Hepatic stellate cell (primary cell): ENCODE measurements at places on chromosomes 1 and 21.

GRCh38 chr1:88685259-88685620 lies 1.2 kb downstream of the PKN2 start:
- DNase-seq: no peak

DNA sequence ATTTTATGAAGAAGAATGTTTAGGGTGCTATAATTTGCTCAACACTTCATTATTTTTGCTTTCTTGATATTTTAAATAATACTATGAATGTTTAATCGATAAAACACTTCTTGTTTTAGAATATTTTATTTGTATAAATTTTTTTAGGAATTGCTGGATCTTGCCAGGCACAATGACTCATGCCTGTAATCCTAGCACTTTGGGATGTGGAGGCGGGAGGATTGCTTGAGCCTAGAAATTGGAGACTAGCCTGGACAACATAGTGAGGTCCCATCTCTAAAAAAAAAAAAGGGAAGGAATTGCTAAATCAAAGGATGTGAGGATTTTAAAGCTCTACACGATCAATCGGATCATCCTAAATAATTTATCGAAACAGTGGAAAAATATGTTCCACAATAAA lies 17.6 kb downstream of the RNF11 start:
- no peak for DNase-seq

- no peak for DNase-seq
Observed at GRCh38 chr1:228898582-228898992, 163.3 kb downstream of the RHOU start.

GRCh38 chr1:99456536-99456935 lies 189.4 kb upstream of the PALMD start:
- peak; percentile 19 for DNase-seq

DNA sequence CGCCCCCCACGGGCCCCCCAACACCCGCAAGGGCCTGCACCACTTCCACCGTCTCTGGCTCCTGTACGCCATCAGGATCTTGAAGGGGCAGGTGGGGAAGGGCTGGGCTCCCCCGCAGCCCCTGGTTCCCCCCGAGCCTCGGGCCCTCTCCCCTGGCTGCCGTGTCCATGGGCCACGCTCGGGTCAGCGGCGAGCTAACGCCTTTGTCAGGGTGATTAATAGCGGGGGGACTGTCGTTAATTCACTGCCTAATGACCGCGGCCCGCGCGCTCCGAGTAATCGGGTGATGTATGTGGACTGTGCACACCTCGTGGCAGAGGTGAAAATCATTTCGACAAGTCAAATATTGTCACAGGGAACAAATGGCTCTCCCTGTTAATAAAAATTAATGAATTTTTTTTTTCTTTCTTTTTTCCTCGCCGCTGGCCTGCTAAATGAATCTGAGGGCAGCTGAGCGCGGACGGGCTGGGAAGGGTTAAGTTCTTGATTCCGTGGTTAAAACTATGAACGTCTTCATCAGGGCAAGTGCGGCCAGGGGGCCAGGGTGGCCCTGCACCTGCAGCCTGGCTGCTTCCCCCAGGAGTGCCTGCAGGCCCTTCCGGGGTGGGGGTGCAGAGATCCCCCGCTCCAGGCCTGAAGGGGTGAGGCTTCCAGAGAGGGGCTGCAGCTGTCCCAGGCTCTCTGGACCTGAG lies 100.8 kb downstream of the PRDM16 start:
- no peak for DNase-seq

DNA sequence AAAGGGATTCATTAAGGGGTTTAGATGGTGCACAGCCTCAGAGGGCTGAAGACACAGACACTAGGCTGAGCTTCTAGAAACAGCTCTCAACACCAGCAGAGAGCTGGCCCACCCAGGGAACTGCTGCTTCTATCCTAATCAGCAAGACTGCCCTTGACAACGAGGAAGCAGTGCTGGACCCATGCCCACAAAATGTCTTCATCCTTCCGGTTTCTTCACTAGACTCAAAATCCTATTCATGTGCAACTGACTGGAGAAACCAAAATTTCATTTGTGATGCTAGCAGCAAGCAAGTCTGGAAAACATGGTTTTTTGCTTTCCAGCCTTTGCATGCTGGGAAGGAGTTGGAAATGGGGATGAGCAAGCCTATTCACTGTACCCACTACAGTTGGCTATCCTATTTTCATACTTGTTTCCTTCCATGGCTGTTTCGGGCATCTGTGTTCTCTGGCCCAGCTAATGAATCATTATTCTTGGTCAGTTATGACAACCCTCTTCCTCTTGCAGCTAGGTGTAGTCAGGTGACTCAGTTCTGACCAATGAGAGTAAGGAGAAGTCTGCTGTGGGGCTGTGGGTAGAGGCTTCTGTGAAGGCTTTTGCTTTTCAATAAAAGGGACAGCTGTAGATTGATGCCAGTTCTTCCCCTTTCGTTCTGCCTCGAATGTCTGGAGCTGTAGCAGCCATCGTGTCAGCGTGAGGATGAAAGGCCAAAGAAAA lies 14.6 kb upstream of the TMEM61 start:
- no peak for DNase-seq

GRCh38 chr1:25673456-25673855 lies 56.9 kb downstream of the MAN1C1 start:
- DNase-seq: no peak

DNA sequence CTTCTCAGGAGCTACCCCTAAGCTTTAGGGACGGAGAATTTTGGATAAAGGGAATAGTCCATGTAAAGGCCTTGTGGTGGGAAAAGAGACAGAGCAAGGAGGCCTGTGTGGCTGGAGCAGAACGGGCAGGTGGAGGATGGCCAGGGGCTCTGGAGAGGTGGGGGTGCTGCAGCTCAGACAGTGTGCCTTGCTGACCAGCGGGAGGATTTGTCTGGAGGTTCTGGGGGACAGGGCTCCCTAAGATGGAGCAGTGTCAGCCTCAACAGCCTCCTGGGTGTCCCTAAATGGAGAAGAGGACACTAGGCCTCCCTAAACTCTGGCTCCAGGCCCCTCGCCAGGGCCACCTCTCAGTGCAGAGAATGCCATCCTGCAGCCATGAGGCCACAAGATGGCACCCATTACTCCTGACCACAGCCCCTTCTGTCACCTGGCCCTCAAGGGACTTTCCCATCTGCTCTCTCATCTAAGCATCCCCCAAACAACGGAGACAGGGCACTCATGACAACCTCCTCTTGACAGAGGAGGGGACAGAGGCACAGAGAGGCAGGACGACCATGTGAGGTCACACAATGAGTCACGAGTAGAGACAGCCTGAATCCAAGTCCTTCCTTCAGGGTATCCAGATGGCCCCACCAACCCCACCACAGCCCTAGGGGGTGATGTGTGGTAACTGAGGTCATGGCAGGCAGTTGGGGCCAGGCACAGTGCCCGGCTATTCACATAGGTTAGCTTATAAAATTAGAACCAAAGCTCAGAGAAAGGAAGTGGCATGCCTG lies 94.7 kb downstream of the DMRTB1 start:
- DNase-seq: no peak

DNA sequence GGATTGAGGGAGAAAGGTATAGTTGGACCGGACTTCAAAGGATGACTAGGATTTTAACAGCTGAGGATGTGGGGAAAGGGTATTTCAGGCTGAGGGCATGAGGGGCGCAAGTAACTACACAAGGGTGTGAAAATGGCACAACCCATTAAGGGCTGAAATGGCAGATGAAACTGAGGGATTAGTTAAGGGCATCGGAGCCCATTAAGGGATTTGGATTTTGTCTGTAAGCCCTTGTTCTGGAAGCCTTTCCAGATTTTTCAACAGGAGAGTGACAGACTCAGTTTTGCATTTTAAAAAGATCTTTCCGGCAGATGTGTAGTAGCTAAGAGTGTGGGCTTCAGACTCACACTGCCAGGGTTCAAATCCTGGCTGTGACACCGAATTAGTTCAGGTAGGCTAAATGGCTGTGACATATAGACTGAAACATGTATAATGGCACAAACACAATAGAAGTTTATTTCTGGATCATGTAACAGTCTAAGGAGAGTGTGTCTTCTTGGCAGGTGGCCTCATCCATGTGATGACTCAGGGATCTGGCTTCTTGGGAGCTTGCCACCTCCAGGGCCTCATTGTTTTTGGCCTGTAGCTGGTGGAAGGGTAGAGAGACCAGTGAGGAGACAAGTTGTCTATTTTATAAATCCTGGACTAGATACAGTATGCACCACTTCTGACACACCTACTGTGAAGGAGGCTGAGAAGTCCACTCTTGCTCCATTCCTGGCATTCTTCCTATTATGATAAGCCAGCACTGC lies 49.6 kb downstream of the UBE2T start:
- peak; percentile 79 for DNase-seq
